T1000 (cell line): ENCODE measurements at places on chromosomes 4 and X.

DNA sequence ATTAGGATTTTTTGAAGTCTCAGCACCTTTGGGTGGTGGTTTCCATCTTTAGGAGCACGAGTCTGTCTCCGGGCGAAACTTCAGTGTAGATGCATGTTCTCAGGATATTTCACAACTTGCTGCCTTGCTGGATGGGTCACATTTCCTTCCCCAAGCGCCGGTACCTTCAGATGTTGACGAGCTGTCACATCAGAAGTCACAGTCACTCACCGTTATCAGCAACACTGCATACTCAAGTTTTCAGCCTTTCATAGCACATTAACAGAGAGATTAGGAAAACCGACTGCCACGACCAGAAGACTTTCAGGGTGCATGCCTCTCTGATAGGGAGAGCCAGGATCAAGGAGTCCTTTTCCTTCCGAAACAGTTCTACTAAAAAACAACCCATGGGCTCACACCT, 77.8 kb downstream of the SHROOM2 start:
- no peak for DNase-seq

GRCh38 chrX:848386-848785, 217.8 kb downstream of the SHOX start:
- DNase-seq = no peak

DNA sequence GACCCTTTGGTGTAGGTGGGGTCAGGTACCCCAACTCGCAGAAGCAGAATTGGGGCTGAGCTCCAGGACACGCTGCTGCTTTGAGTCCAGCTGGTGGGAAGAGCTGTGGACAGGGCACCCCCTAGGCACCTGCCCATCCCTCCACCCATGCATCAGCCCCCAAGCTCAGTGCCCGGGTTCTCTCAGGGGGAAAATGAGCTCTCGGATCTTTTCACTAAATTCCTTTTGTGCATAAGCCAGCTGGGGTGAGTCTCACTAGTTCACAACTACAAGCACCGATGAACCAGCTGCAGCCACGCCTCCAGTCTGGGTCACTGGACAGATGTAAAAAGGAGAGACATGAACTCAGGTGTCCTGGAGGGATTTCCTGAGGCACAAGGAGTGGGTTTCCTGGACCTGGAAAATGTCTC, 286.8 kb downstream of the CRLF2 start:
- DNase-seq = no peak

GRCh38 chr4:2459589-2460349, 9.1 kb upstream of the RNF4 start:
- no peak for DNase-seq

- DNase-seq = no peak
Observed at GRCh38 chr4:26298198-26298947, 22.4 kb upstream of the RBPJ start.

DNA sequence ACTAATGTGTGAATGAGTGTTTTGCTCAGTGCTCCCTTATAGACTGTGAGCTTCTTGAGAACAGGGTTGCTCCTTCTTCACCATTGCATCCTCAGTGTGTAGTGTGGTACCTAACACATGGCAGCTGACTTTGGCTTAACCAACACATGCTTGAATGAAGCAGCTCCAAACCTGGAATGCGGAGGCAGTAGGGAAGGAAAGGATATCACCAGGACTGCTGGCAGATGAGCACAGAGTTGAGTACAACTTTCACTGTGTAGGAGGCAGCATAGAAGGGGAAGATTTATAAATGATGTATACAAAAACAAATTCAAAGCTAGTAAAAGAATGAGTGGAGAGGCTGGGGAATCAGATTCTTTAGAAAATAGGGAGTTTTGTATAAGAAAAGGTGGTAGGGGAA, 174.3 kb downstream of the SLIT2 start:
- DNase-seq = no peak

DNA sequence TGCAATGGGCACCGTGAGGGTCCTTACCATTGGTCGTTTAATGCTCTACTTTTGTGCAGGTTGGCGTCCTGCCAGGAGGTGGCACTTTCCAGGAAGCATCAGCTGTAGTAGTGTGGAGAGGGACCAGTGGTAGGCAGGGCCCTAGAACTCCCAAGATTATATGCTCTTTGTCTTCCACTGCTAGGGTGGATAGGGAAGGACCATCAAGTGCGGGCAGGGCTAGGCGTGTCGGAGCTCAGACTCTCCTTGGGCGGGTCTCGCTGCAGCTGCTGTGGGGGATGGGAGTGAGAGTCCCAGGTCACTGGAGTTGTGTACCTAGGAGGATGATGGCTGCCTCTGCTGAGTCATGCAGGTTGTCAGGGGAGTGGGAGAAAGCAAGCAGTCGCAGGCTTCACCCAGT, 134.7 kb downstream of the KLF8 start:
- no peak for DNase-seq

DNA sequence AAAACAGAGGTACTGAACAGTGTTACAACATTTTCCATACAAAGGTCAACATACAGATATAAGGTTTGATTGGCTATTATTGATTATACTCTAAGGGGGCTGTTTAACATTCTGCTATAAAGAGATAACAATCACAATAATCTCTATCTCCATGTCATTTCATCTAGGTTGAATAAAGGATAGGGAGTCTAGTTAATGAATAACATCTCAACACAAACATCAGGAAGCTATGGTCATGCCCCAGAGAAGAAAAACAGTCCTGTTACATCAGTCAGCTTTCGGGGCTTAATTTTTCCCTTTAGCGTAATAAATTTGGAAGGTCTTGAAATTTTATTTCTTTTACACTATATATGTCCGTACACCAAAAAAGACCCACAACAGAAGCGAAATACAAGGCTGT, 41.5 kb upstream of the DCAF8L2 start:
- no peak for DNase-seq

- DNase-seq = no peak
Observed at GRCh38 chr4:3345384-3345783, 52.6 kb downstream of the RGS12 start.

GRCh38 chr4:48635310-48635709, 144.8 kb downstream of the FRYL start:
- DNase-seq = no peak

DNA sequence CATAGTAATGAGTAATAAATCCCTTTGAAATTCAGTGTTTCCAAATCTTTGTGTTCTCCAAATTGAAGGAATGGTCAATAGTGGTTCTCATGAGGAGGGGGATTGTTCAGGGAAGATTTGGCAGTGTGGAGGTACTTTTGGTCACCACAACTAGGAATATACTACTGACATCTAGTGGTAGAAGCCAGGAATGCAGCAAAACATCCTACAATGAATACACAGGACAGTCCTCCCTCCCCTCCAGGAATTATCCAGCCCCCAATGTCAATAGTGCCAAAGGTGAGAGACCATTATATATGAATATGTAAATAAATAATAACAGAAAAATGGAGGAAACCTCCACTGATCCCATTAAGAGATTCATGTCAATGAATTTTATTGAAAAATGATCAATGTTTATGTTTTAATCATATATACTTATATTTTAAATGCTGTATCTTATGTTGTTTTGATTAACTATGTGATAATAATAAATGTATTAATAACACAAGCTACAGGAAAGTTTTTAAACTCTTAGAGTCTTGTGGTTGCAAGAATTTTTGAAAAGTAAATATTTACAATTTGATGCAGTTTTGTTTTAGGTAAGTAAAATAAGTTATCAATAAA, 14.4 kb upstream of the FAM9A start:
- DNase-seq = no peak

- no peak for DNase-seq
Observed at GRCh38 chr4:128793859-128794672, 15.4 kb upstream of the JADE1 start.

- no peak for DNase-seq
Observed at GRCh38 chr4:72568959-72569718, at the start of gene ADAMTS3. TSS of gene ADAMTS3 (minus strand) at chr4:72569221. CDS start at chr4:72568762, 459 bp downstream.

DNA sequence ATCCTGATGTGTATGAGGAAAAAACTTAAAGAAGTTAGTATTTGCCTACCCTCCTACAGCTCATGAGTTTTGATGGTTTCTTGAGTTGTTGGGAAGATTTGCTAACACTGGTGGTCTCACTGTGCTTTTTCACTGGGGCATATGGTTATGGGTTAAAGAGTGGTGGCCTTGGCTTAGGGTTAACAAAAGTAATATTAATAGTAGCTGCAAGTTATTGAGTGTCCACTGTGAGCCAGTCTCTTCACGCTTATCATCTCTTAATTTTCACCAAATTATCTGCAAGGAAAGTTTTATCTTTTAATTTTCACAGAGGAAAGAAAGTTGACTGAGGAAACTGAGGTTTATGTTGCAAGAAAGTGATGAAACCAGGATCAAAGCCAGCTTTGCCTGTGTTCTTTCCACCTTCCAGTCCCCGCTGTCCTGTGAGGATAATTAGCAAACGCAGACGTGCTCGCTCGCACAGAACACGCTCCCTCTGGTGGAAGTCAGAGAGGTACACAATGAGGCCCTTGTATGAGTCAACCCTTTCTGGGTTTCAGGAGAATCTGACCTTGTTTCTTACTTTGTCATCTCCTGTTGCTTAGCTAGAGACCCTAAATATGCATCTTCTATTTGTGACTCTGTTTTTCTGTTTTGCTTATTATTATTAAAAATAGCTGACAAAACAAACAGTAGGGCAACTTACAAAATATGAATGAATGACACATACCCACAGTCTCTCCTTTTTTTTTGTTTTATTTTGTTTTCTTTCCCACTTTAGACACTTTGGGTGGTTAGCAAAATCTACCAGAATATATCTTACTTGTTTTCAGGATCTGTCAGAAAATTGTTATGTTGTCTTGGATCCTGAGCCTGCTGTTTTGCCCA, 94.3 kb downstream of the DDIT4L start:
- DNase-seq = no peak

DNA sequence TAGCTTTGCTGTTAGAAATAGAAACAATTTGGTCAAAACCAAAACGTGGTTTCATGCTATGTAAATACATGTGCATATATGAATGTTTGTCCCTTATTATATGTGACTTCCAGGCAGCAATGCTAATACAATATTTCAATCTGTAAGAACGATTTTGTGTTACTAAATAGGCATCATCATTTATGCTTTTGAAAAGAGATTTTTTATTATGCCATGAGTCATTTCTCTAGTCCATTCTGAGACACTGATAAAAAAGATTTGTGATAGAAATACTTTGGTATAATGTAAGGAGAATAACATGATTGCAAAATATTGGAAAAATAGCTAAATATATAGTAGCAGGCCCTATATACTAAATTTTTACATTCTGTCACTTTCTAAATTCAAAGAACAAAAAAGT, 28.9 kb downstream of the SYNPO2 start:
- no peak for DNase-seq

GRCh38 chr4:960636-961350, 12.6 kb downstream of the DGKQ start:
- no peak for DNase-seq

DNA sequence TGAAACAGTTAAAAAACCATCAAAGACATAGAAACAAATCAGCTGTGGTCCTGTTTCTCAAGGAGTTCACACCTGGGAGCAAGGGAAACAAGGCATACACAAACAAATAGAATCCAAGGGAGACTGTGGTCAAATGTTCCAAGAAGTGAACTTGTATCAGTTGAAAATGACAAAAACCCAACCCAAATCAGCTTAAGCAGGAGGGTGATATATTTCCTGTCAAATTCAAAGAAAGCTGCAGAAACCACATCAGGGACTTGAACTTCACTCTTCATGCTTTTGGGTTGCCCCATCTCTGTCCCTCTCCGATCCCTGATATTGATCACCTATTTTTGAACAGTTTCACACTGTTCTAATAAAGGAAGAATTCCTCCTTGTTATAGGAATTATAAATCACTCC, 148.6 kb upstream of the FMR1 start:
- no peak for DNase-seq

DNA sequence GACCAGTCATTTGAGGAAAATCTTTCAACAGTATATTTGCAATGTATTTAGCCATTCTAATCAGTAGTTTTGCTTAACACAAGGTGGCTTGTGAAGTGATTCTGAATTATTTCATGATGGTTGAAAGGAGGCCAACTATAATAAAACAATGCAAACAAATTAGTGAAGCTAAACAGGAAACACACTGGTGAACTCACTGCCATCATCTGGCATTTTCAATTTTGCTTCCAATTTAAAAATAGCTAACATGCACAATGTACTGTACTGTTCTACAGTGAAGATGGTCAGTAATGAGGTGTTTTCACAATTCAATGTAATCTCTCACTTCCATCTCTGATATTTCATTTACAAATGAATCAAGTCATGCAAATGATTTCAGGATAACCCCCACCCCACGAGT, 31.1 kb downstream of the PGRMC2 start:
- no peak for DNase-seq

DNA sequence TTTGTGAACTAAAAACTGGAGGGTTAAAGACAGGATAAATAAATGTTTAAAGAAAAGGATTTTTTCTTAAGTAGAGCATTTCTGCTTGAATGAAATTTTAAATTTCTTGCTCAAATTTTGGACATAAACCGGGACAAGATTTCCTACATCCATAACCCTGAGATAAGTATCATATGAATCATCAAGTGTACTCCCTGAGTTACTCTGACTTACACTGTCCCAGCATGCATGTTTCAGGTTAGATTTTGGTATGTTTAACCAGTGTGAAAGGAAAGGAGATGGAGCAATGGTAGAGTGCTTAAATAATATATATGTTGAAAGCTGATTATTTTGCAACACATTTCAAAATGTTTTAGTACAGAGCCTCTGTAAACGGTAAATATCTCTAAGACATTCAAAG, 175.2 kb downstream of the ADGRL3 start:
- DNase-seq = no peak

DNA sequence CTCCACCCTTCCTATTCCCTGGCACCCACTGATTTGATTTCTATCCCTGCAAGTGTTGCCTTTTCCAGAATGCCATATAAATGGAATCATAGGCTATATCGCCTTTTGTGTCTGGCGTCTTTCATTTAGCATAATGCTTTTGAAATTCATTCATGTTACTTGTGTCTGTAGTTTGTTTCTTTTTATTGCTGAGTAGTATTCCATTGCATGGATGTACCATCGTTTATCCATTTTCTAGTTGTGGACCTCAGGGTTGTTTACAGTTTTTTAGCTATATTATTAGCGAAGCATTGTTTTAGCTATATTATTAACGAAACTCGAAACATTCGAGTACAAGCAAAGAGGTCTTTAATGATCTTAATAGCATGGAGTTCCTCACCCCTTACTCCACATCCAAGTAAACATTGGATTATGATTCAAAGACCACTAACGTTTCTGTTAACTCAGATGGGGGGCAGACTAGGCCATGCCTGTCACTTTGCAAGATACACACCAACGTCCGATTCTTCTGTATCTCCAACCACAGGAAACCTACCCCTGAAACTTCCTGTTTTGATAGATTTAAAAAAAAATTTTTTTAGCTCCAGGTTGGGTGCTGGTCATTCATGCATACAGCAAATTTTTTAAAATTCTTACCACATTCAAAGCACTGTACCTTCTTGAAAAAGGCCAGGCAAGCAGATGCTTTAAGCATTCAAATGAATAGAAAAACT, 1.1 kb downstream of the DCK start:
- no peak for DNase-seq

DNA sequence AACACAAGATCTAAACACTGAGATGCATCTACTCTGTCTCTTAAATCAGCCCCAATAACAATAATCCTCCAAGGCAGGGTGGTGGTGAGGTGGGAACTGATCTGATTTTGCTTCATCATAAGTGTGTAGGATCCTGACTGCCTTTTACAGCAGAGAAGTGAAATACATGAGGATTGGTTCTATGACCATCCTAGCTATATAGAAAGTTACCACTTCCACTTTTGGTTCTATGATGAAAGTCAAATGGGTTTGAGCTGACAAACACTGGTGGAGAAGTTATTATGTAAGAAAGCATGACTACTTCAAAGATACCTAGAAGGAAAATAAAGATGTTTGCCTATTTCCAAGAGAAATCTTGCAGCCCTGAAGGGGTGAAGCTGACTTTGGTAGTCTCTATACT, 181.6 kb downstream of the NKX6-1 start:
- DNase-seq = no peak

GRCh38 chr4:54224996-54225597, 4.0 kb upstream of the PDGFRA start:
- no peak for DNase-seq
